ENCODE measurements at places on chromosomes 11 and 22.

DNA sequence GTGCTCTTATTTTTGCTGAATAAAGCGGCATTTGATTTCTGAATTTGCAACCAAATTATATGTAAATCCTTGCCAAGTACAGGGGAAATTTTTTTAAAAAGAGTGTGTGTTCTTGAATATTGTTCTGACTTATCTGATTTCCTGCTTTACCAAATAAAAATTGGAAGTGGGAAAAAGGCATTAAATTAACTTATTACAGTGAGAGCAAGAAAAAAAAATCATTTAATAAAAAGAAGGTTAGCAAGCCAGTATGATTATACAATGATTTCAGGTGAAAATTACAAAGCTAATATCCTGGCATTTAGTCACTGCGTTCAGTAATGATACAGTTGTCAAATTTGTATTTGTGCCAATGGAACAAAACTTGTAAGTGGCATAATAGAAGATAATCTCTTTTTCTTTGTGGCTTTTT lies 82.1 kb upstream of the PPARA start:
- DNase-seq = no peak

DNA sequence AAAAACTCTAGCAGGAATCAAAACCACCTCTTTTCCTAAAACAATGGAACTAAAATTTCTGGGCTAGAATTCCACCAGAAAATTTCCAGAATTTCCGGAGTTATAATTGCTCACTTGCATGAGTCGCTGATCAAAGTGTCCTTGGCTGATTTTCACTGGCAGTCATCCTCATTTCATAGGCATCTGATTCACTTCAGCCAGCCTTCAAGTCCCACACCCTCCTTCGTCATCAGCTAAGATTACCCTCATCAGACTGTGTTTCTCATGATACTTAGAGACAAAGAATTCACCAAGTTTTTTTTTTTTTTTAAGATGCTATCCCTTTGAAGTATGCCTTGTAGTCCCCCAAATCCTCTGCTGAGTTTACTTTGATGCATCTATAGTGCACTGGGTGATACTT lies 71.5 kb upstream of the RAB38 start:
- peak; percentile 91 for DNase-seq

DNA sequence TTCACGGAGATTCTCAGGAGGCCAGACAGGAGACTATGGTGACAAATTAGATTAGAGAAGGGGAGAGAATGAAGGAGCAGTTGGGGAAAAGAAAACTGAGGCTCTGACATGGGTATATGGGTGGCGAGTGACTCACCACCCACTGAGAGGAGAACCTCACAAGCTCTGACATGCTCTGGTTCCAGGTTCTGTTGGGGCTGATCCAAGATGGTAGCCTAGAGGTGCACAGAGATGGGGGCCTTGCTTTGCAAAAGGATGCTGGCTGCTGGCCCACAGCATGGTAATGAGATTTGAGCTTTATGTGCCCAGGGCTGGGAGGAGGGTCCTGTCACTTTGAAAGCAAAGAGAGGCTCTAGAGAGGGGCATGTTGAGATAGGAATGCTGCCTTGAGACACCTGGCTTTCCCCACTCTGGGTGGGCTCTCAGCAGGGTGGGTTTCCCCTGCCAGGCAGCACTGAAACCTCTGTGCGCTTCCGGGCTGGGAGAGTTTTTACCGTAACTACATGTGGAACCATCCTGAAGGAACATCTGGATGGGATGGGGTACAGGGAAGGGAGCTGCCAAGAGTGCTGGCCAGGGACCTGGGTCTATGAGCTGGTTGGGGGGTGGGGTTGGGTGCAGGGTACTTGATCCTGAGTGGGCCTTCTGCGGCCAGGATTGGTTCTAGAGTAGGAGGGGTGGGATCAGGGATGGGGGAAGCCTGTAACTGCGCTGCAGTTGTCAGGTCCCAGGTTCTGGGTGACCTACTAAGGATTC lies 1.2 kb upstream of the GRK2 start:
- no peak for DNase-seq

GRCh38 chr11:12259956-12260355 lies 117.4 kb upstream of the PARVA start:
- no peak for DNase-seq

GRCh38 chr11:99268886-99269285 lies 248.1 kb downstream of the CNTN5 start:
- DNase-seq = no peak

GRCh38 chr11:17683377-17684161 lies 35.8 kb upstream of the MYOD1 start:
- no peak for DNase-seq

DNA sequence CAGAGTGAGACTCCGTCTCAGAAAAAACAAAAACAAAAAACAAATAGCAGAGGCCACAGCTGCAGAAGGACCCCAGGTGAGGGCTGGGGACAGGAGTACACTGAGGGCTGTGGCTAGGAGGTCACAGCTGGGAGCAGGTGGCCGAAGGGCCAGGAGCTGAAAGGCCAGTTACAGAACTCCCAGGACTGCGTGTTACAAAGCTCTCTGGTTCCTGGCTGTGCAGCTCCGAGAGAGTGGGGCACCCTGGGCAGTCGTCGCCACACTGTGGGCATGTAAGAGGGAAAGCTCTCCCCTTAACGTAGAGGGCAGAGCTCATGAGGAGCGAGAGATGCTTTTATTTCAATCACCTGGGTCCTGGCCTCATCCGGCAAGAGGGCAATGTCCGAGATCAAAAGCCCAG lies 10.1 kb upstream of the NCF4 start:
- no peak for DNase-seq

DNA sequence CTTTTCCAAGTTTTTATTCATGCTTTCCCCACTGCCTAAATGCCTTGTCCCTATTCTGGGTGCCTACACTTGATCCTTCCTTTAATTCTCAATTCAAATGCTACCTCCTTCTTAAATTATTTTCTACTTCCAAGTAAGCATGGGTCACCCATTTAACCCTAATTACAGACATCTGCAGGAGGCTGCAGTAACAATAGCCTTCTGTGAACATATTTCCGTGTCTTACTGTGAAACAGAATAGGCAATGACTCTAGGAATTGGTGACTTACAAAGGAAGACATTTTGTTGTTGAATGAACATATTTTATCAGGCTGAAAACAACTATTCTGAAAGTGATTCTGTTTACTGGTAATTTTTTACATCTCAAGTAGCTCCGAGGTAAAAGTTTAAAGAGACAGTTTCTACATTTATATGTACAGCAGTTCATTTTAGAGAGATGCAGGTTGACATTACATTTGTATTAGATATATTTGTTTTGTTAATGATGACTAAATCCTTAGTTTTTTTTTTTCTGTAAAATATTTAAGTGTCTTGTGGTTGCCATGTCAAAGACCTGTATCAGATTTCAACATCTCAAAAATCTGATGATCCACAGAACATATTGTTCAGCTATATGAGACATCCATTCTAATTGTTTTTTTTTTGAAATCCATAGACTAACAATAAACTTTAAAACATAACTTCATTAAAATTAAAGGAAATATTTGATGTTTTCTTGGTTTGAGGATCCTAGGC lies 316.8 kb downstream of the CASP12 start:
- no peak for DNase-seq

DNA sequence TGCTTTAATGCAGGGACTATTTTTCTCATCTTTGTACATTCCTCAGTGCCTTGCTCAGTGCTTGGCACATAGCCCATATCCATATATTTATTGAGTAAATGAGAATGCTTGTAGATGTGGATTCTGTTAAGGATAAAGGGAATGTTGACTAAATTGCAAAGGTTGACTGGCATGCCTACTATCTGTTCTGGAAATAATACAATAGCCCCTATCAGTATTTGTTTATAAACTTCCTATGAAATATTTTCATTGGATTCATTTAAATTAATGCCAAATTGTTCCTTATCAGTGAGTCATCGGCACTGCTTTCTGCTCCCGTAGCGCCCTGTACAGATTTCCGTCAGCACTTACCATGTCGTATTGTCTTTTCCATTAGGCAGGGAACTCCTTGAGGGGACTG lies 8.0 kb downstream of the RNF121 start:
- no peak for DNase-seq

DNA sequence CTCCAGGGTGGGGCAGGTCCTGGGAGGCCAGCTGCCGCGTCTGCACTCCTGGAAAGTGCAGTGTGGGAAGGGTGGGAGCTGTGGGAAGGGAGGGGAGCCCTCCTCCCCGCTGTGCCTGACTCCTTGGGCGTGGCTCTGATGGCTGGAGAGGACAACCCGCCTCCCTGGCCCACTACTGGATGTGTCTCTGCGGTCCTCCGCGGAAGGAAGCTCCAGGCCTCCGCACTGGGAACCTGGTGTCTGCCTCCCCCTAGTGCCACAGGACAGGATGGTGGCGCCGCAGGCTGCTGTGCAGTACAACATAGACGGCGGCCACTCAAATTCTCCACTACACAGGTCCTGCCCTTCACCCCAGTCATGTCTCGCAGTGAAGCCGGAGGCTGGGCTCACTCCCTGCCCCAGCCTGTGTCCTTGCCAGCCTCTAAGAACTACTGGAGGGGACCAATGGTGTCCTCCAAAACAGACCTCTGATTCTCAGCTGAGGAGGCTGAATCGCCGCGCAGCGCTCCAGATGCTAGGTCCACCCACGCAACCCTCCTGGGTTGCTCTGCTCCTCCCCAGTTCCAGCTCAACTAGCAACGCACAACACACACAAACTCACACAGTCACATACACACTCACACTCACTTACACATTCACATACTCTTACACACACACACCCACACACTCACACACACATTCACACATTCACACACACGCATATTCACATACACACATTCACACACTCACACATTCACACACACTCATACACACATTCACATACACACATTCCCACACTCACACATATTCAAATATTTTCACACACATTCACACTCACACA lies 12.4 kb upstream of the DSCAML1 start:
- DNase-seq = peak; percentile 8

GRCh38 chr22:29265305-29265704 lies 2.5 kb downstream of the RHBDD3 start:
- no peak for DNase-seq

DNA sequence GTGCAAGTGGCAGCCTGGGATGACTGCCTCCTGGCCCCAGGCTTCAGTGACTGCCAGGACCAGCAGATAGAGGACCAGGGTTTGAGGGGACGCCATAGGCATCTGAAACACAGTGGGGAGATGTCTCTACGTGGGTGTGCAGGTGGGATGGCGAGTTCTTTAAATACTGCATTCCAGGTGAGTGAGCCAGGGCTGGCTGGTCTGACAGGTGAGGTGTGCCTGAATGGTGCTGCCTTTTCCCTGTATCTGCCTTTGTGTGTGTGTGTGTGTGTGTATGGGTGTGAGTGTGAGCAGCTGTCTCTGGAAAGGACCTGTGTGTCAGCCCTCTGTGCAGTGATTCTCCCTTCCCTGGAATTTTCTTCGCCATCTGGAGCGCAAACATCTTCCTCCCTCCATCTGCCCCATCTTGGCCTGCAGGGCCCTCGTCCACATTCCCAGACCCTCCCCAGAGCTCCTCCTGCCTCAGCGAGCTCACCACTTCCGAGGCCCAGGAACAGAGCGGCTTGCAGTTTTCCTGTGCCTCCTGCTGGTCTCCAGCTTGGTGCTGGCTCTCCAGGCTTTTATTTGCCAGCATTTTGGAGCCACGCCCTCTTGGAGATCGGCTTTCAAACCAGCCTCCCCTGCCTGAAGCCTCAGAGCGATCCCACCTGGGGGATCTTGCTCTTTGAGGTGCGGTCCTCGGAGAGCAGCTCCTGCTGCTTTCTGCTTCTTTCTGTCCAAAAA lies at the start of gene GPHA2:
Gene GPHA2, minus strand, starts transcription at position 535 of the 723 bp plus-strand sequence. Its CDS starts 433 bp downstream, at position 102.
- no peak for DNase-seq

- DNase-seq = no peak
Measured at GRCh38 chr11:13486926-13487660, 8.7 kb downstream of the PTH start.

Measured in GM04504 (cell line).